ENCODE measurements at places on chromosomes 1 and 21.
A peak's percentile ranks its signal among the peaks of the same experiment; 100 is the strongest.

GRCh38 chr1:48043622-48044021 is 46.4 kb upstream of the TRABD2B start:
- DNase-seq = no peak
- H3K36me3 ChIP-seq = no peaks in the 10 kb centered on the region
- H3K27me3 ChIP-seq = no peaks in the 10 kb centered on the region
- no peak overlapping the region for H3K4me3 ChIP-seq

DNA sequence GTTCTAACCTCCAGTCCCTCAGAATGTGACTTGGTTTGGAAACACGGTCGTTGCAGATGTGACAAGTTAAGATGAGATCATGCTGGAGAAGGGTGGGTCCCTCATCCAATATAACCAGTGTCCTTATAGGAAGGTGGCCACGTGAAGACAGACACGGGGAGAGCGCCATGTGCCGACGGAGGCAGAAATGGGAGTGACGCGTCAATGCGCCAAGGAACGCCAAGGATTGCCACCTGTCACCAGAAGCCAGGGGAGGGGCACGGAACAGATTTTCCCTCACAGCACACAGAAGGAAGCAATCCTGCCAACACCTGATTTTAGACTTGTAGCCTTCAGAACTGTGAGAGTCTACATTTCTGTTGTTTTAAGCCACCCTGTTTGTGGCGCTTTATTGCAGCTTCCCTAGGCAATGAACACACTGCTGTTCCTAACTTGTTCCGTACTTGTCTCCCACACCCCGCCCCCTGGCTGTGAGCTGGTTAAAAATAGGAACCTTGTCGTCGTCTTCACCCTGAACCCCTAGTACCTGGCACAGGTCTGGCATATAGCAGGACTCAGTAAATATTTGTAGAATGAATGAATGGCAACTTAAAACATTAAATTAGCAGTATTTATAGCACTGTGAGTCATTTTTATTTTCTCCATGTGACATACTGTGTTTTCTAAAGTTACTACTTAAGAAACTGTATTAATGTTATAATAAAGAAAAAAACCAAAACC is 14.2 kb downstream of the RIMS3 start:
- peaks cover 7% of the 10 kb centered on the region for H3K4me1 ChIP-seq
- no peak for DNase-seq
- no peaks in the 10 kb centered on the region for H3K36me3 ChIP-seq
- H3K27ac ChIP-seq = no peak overlapping the region
- no peak overlapping the region for H3K4me3 ChIP-seq

DNA sequence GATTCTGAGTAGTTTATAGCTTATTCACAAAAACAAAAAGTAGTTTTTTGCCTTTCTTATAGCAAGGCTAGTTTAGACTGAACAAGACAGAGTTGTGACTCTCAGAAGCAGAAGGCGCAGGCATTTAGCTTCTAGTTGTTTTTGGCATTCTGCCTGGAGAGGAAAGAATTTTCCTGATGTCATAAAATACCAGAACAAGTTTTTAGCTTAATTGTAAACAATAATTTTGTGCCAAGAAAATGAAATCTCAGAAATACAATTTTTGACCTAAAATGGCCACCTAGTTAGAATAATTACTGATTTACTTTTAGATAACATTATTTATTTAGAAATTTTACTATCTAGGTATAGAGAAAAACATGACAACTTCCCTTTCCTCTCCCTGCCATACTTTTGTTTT is 1.0 kb downstream of the DNAJB4 start:
- H3K4me3 ChIP-seq = peak overlapping the region; percentile 93
- DNase-seq = no peak
- no peaks in the 10 kb centered on the region for H3K27me3 ChIP-seq
- peaks cover 36% of the 10 kb centered on the region for H3K4me1 ChIP-seq
- H3K27ac ChIP-seq = peak overlapping the region; percentile 35

- no peak for DNase-seq
- no peaks in the 10 kb centered on the region for H3K36me3 ChIP-seq
- H3K27ac ChIP-seq = no peak overlapping the region
- no peaks in the 10 kb centered on the region for H3K4me1 ChIP-seq
- H3K27me3 ChIP-seq = no peaks in the 10 kb centered on the region
- H3K4me3 ChIP-seq = no peak overlapping the region
Observed at GRCh38 chr1:72034827-72035226, 247.5 kb downstream of the NEGR1 start.

- H3K27me3 ChIP-seq = no peaks in the 10 kb centered on the region
- no peaks in the 10 kb centered on the region for H3K36me3 ChIP-seq
- H3K4me3 ChIP-seq = no peak overlapping the region
- no peak for DNase-seq
Observed at GRCh38 chr1:216785737-216786136, 62.5 kb upstream of the ESRRG start.

- no peak overlapping the region for H3K27ac ChIP-seq
- H3K4me3 ChIP-seq = no peak overlapping the region
- H3K36me3 ChIP-seq = no peaks in the 10 kb centered on the region
- no peak for DNase-seq
- H3K4me1 ChIP-seq = no peaks in the 10 kb centered on the region
Observed at GRCh38 chr1:191125950-191126349, 648.3 kb upstream of the BRINP3 start.

DNA sequence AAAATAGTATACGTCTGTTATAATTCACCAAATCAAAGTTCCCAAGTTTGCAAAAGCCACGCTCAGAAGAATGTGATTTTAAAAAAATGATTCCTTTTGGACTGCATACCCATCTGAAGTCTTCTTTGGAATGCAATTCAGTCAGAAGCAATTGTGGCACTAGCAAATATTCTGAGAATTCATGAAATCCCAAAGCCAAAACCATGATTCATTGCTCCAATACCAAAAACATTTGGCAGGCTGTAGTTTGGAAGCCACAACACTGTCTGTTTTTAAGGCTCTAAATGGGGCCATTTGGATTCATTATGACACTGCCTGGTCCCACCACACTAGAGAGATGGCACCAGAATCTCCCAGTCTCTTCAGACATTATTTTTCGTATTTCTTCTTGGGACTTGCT is 21.8 kb upstream of the LRRC53 start:
- H3K27ac ChIP-seq = no peak overlapping the region
- no peaks in the 10 kb centered on the region for H3K36me3 ChIP-seq
- no peak for DNase-seq
- no peak overlapping the region for H3K4me3 ChIP-seq

DNA sequence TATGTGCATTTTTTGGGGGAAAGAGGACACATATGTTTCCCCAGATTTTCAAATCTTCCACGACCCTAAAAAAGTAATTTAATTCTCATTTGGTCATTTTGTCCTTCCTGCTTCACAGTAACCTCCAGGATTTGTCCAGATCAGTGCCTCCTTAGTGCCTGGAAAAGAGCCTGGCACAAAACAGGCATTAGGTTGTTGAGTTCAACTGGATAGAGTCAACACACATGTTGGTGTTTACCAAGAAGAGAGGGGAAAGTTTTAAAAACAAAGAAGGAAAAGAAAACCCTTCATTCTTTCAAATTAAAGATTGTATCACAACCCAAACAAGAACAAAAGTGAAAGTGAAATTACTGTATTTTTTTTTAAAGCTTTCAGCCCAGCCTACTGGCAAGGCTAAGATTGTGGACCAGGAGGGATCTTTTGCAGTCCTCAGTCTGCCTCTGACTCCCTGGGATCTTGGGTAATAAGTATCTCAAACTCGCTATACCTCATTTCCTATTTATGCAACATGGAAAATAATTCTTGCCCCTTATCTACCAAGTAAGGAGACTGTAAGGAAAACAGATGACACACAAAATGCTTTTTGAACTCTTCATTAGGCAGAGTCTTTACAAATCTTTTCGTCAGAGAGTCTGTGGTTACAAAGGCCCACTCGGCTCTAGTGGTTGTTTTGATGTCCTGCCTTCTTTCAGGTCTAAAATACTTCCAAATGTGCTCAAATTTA is 57.8 kb downstream of the ZNF281 start:
- H3K4me3 ChIP-seq = peak overlapping the region; percentile 63
- H3K27ac ChIP-seq = peak overlapping the region; percentile 79
- peaks cover 43% of the 10 kb centered on the region for H3K4me1 ChIP-seq
- peak; percentile 44 for DNase-seq

GRCh38 chr1:183025782-183026774 is 2.9 kb downstream of the LAMC1 start:
- peaks cover 11% of the 10 kb centered on the region for H3K4me1 ChIP-seq
- peaks cover 73% of the 10 kb centered on the region for H3K27me3 ChIP-seq
- H3K27ac ChIP-seq = no peak overlapping the region
- H3K36me3 ChIP-seq = no peaks in the 10 kb centered on the region
- H3K4me3 ChIP-seq = no peak overlapping the region
- DNase-seq = no peak

- DNase-seq = no peak
- peak overlapping the region; percentile 96 for H3K27ac ChIP-seq
- H3K27me3 ChIP-seq = no peaks in the 10 kb centered on the region
- H3K36me3 ChIP-seq = peaks cover 40% of the 10 kb centered on the region
- H3K4me1 ChIP-seq = peaks cover 30% of the 10 kb centered on the region
Observed at GRCh38 chr1:113760102-113761080, 1.1 kb upstream of the PHTF1 start.

DNA sequence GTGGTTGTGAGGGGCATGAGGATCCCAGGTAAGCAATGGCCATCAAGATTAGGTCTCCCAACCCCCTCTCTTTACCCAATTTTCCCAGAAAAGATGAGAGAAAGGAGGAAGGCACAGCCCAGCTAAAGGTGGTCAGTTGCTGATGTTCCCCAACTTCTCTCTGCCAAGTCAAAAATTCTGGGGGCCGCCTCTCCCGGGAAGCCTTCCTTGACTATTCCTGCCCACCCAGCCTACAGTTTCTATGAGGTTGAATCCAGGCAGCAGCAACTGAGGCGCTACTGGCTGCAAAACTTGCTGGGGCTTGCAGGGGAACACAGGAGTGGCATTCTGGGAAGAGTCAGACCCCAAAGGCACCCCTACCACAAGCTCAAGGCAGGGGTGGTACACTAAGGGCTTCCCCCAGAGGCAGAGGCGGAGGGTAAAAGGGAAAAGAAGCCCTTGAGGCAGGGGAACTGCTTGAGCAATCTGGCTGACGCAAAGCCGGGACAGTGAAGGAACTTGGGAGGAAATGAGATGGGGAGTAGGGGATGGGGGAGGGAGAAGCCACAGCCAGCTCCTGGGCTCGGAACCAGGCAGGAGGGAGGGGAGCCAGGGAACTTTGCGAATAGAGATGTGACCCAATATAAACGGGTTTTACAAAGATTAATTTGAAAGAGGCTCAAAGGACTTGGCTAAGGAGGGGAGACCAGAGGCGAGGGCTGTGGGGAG is 31.2 kb downstream of the SDC3 start:
- DNase-seq = no peak
- H3K4me3 ChIP-seq = no peak overlapping the region
- no peaks in the 10 kb centered on the region for H3K4me1 ChIP-seq

DNA sequence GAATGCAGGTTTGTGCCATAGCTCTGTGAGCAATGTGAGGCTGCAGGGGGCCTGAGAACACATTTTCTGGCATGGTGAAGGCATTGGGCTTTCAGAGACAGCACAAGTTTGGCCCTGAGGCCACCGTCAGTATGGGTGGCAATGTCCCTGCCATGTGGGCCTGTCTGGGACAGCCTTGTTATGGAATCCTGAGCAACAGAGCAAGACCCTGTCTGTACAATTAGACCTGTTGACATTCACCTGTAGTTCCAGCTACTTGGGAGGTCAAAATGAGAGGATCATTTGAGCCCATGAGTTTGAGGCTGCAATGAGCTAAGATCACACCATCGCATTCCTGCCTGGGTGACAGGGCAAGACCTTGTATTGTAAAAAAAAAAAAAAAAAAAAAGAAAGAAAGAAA is 35.6 kb downstream of the PRDM15 start:
- peaks cover 13% of the 10 kb centered on the region for H3K36me3 ChIP-seq
- H3K27ac ChIP-seq = no peak overlapping the region
- H3K4me1 ChIP-seq = no peaks in the 10 kb centered on the region
- H3K27me3 ChIP-seq = no peaks in the 10 kb centered on the region
- DNase-seq = no peak

DNA sequence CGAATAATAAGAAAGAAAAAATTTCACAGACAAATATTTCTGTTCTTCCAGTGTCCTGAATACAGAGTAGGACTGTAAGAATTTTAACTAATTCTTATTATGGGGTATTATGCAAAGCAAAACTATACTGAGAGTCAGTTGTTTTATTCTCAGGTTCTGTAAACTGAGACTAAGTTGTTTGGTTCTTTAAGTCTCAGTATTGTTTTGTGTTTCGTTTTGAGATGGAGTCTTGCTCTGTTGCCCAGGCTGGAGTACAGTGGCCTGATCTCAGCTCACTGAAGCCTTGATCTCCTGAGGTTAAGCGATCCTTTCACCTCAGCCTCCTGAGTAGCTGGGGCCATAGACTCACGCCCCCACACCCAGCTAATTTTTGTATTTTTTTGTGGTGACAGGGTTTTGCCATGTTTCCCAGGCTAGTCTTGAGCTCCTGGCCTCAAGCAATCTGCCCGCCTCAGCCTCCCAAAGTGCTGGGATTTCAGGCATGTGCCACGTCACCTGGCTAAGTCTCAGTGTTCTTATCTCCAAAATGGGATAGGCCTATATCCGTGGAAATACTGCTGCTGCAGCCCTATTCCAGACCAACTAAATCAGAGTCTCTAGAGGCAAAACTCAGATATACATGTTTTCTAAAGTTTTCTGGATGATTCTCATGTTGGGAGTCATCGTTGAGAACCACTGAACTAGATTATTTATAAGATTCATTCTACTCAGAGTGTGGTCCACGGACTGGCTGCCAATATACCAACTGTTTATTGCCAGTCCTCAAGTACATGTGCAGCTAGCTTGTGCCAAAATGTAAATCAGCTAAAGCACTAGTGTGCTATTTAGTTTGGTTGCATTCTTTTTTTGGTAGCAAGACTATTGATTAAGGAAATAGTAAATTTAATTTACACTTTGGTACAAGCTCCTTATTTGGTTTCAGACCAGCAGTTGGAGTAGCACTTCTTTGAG is 116.6 kb downstream of the HS2ST1 start:
- no peaks in the 10 kb centered on the region for H3K36me3 ChIP-seq
- no peak overlapping the region for H3K4me3 ChIP-seq
- no peak for DNase-seq
- no peak overlapping the region for H3K27ac ChIP-seq
- H3K4me1 ChIP-seq = no peaks in the 10 kb centered on the region
- no peaks in the 10 kb centered on the region for H3K27me3 ChIP-seq

DNA sequence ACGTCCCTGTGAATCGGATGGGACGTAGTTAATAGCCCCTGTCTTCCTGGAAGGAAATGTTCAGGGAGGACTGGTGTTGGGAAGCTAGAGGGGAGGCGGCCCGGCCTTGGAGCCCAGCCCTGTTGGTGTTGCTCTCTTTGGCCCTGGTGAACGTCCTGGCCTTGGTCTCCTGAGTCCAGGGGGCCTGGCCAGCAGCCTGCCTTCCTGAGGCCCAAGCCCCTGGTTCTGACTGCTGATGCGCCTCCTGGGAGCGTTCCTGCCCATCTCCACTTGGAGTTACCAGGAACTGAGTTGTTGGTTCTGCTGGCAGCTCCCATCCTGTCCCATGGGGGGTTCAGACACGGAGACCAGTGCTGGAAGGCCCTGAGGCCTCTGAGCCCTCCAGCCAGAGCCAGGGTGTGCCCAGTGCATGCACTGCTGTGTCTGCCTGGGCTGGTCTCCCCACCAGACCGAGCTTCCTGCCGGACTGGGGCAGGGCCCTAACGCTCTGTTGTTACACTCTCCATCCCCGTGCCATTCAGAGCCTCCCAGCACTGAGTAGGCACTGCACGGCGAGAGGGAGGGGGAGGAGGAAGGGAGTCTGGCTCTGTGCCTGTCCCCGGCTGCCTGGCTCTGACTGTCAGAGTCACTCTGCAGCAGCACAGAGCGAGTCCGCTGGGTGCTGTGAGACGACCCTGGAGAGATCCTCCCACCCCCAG is 382.5 kb upstream of the VAMP3 start:
- H3K4me1 ChIP-seq = no peaks in the 10 kb centered on the region
- H3K36me3 ChIP-seq = no peaks in the 10 kb centered on the region
- DNase-seq = no peak
- no peaks in the 10 kb centered on the region for H3K27me3 ChIP-seq
- no peak overlapping the region for H3K4me3 ChIP-seq
- H3K27ac ChIP-seq = no peak overlapping the region

Measured in activated CD8-positive, alpha-beta T cell treated with anti-CD3 and anti-CD28 coated beads, Interleukin-2, amount 10 ng/mL, durations not matched to agents 7 days and 5 days (primary cell).